ENCODE measurements at places on chromosomes 11 and 22. TPM values are rescaled to one million over a fixed set of nuclear protein-coding genes. Genes with fewer than 3 reads are reported as not detected.

DNA sequence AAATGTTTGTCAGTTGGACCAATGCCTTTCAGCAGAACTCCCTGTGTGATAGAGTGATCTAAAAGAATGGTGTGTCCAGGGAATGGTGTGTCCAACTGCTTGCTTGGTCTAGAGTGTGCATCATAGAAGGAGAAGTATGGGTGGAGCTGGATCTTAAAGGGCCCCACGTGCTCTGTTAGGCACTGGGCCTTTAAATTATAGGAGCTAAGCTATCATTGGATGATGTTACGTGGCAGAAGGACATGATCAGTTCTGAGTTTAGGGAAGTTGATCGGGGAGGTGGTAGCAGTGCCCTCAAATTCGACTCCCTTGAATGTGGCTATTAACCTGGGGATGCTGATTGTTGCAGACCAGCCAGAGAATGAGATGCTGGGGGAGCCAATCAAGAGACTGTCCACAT, 16.4 kb downstream of the STX3 start:
- no peak for DNase-seq

- DNase-seq, result no peak
Observed at GRCh38 chr11:65329478-65329877, 4.2 kb upstream of the DPF2 start.

DNA sequence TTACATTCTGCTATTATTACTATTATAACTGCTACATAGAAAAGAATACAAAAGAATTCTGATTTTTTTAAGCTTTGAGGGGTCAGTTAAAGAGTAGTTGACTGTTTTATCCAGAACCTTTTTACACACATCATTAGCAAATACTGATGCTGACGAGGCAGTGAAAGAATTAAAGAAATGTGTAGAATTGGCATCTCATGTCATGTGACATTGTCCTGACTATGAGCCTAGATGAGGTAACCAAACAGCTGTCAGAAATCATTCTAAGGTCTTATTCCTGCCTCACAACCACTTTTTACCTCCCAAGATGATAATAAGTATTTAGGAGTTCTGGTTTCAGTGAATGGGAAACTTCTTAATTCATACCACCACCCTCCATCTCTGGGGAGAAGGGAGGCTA, 121.0 kb downstream of the SLC1A2 start:
- no peak for DNase-seq

ZNF215 gene
- 1.7 TPM for polyA plus RNA-seq

GRCh38 chr11:44280257-44280656, 29.7 kb downstream of the ALX4 start:
- no peak for DNase-seq

HPS4 gene
- 41.2 TPM for polyA plus RNA-seq

OTOG gene
- 0.04 TPM for polyA plus RNA-seq

- no peak for DNase-seq
Observed at GRCh38 chr11:3109434-3109833, 52.2 kb upstream of the CARS1 start.

Measured in muscle of arm (tissue), 14 donors.